ENCODE measurements at places on chromosomes 4 and X. TPM values are rescaled to one million over a fixed set of nuclear protein-coding genes. Genes with fewer than 3 reads are reported as not detected.

ZFP42 gene
- total RNA-seq: 18.9 TPM

PDGFRA gene
- total RNA-seq: 100 TPM

STK26 gene
- 103 TPM for total RNA-seq

SMR3B gene
- not detected for total RNA-seq

BEX2 gene
- 29.8 TPM for total RNA-seq

SRPK3 gene
- not detected for total RNA-seq

TBX22 gene
- 0.09 TPM for total RNA-seq

HSFX1 gene
- 1.9 TPM for total RNA-seq

C1QTNF7 gene
- total RNA-seq: 4.4 TPM

EPGN gene
- 8.3 TPM for total RNA-seq

RIPPLY1 gene
- not detected for total RNA-seq

DCAF8L2 gene
- 0.11 TPM for total RNA-seq

TSPAN6 gene
- 92.8 TPM for total RNA-seq

LANCL3 gene
- total RNA-seq: 0.13 TPM

PTPN13 gene
- total RNA-seq: 42.9 TPM

C4orf50 gene
- total RNA-seq: 0.02 TPM

SLITRK4 gene
- total RNA-seq: 2.1 TPM

PPP1R2C gene
- total RNA-seq: not detected

Measured in mesothelial cell of epicardium (in vitro differentiated cells).